ENCODE measurements at places on chromosomes 5 and 9.
A peak's percentile ranks its signal among the peaks of the same experiment; 100 is the strongest.

DNA sequence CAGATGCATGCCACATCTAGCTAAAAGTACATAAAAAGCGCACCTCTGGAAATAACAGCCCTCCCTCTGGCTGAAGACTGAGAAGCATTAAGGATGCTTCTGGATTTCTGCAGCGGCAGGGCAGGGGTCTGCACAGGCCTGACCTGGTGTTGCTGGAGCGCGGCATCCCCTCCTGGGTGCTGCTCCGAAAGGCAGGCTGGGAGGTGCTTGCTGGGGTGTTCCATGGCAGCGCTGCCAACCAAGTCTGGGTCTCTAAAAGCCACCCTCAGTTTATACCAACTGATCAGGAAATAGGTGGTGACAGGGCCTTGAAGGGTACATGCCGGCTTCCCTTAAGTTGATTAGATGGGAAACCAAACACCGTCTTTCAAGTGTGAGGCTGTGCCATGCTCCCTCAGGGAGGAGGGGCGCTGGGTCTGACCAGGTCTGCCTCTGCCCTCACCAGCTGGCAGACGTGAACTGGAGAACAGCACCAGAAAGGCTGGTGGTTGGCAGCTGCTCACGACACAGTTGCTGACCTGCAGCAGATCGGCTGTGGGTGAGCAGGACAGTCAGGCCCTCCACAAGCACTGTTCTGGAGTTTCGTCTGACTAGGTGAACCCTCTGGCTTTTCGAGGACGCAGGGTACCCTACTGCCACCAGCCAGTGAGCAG is 81.6 kb downstream of the DAP start:
- no peak for DNase-seq

- no peak for DNase-seq
Observed at GRCh38 chr5:112227911-112228631, 191.0 kb downstream of the EPB41L4A start.

GRCh38 chr5:45376417-45376816 is 319.8 kb downstream of the HCN1 start:
- DNase-seq = peak; percentile 27

- no peak for DNase-seq
Observed at GRCh38 chr9:69589156-69589555, 83.0 kb downstream of the APBA1 start.
